GM23248 (cell line): ENCODE measurements at places on chromosomes 11 and 22. TPM values are rescaled to one million over a fixed set of nuclear protein-coding genes. Genes with fewer than 3 reads are reported as not detected.

- H3K36me3 ChIP-seq, result no peaks in the 10 kb centered on the region
- peaks cover 9% of the 10 kb centered on the region for H3K27me3 ChIP-seq
- DNase-seq, result no peak
- H3K4me3 ChIP-seq, result no peak overlapping the region
These were observed 13.2 kb downstream of the LMO1 start for GRCh38 chr11:8250434-8250833.

DNA sequence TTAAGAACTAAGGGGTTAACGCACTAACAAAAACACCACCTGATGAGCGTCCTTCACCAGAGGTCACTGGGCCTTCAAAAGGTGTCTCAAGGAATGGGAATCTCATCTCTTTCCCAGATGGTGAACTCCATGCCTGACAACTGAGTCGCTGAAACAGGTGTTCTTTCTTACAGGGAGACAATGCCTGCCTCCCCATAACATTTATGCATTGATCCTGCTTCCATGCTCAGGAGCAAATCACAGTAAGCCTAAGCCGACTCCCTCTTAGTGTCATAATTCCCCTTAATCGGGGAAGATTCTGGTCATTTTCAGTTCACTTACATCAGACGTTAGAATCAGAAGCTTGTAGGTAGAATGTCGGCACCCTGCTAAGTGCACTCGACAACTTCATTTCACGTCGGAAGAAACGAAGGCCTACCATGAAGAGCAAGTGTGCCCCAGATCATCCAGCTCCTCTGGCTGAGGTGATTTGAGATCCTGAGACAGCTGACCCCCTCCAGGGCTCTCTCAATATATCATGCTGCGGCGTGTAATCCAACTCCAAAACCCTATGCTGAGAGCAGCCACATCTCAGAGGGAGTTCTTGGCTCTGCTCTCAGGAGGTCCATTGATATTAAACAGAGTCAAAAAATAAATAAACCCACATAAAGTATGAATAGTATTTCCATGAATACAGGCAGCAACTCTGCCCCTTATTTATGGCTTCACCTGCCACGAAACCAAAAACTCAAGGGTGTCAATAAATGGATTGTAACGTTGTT is 163.1 kb downstream of the LARGE1 start:
- no peak for DNase-seq
- H3K36me3 ChIP-seq, result no peaks in the 10 kb centered on the region
- H3K27me3 ChIP-seq, result no peaks in the 10 kb centered on the region
- H3K4me1 ChIP-seq, result no peaks in the 10 kb centered on the region
- no peak overlapping the region for H3K27ac ChIP-seq

- no peaks in the 10 kb centered on the region for H3K36me3 ChIP-seq
- H3K4me1 ChIP-seq, result no peaks in the 10 kb centered on the region
- no peak overlapping the region for H3K27ac ChIP-seq
- H3K4me3 ChIP-seq, result no peak overlapping the region
These were observed 1121.6 kb downstream of the BRD1 start for GRCh38 chr22:48705917-48706605.

DNA sequence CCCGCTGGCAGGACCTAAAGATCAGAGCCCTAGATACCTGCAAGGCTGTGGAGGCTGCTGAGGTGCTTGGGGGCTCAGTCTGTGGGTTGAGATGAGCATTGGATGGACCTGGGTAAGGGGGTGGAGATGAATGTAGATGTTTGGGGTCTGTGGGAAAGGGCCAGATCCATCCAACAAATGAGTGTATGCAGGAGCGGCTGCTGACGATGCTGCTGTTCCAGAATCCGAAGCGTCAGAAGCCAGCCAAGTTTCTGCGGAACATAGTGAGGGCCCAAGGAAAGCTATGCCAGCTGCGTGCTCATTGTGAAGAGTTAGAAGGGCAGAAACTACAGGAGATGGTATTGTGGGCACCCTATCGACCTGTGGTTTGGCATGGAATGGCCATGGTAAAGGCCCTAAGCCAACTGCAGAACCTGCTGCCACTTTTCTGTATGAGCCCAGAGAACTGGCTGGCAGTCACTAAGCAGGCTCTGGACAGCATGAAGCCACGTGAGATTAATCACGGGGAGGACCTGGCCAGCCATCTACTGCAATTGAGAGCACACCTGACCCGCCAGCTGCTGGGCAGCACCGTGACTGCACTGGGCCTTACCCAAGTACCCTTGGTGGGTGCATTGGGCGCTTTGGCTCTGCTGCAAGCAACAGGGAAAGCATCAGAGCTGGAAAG is 36.6 kb downstream of the RRP8 start:
- H3K36me3 ChIP-seq, result no peaks in the 10 kb centered on the region
- DNase-seq, result no peak
- H3K27me3 ChIP-seq, result no peaks in the 10 kb centered on the region
- H3K4me1 ChIP-seq, result peaks cover 11% of the 10 kb centered on the region; the same call in 1 of the 2 replicates

Gene RAB39A
- total RNA-seq, result not detected in 2 replicates

Gene NDUFV1
- total RNA-seq, result 168 and 209 TPM in 2 replicates
